ENCODE measurements at places on chromosomes 6 and 20. TPM values are rescaled to one million over a fixed set of nuclear protein-coding genes. Genes with fewer than 3 reads are reported as not detected.

DNA sequence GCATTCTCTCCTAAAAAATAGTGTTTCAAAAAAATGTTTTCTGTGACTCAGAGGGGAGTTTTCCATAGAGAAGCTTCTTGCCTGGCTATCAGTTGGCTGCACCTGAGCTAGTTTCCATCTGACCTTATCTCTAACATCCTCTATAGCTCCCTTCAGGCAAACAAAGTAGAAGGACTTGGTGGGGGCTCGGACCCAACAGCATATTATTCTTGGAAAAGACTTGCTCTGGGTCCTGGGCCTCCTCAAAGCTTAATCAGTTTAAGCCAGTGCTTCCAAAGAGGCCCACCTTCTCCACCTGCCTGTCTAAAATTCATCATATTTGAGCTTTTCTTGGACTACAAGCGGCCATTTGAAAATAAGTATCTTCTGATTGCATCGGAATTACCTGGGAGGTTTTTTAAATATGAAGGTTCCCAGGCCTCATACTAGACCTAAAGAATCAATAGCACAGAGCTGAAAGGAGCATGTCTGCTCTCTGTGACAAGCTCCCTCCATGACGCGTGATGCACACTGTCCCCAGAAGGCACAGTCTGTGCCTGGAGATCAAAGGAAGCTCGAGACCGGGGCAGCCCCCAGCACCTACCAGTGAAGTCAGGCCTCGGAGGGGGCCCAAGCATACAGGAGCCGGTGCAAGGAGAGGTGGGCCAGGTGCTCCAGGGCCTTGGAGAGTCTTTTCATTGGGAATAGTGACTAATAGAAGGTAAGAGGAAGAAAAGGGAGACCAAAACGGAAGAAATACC, 80.6 kb upstream of the HIVEP1 start:
- no peak for DNase-seq

DNA sequence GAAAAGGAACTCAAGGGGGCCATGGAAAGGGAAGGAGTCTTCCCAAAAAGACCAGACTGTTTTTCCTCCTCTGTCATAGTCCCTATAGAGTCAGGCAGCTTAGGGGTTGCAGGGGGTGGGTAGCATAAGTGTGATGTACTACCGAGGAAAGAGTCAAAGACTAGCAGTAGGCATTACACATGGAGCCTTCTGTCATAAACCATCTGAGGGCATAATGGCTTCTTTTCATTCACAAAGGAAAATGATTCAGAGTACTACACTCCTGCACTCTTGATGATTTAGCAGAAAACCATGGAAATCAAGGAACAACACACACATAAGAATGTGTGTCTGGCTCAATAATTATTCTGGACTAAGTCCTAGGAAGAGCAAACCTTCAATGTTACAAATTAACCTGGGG, 14.9 kb downstream of the PLN start:
- no peak for DNase-seq

DNA sequence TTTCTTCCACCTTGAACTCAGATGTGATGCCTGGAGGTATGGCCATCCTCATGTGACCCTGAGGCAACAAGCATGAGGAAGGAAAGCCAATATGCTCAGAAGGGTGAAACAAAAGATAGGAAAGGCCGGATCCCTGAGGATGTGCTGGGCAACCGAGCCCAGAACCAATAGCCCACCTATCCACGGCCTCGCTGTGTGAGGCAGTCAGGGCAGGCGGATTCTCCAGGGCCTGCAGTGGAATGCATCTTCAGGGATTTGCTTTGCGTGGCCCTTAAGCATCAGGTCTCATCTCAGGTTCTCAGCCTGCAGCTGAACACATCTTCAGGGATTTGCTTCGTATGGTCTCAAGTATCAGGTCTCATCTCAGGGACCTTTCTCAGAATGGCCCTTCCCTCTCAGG, 139.8 kb downstream of the ANKRD60 start:
- no peak for DNase-seq

- DNase-seq = no peak
Observed at GRCh38 chr6:15715851-15716250, 53.0 kb upstream of the DTNBP1 start.

DNA sequence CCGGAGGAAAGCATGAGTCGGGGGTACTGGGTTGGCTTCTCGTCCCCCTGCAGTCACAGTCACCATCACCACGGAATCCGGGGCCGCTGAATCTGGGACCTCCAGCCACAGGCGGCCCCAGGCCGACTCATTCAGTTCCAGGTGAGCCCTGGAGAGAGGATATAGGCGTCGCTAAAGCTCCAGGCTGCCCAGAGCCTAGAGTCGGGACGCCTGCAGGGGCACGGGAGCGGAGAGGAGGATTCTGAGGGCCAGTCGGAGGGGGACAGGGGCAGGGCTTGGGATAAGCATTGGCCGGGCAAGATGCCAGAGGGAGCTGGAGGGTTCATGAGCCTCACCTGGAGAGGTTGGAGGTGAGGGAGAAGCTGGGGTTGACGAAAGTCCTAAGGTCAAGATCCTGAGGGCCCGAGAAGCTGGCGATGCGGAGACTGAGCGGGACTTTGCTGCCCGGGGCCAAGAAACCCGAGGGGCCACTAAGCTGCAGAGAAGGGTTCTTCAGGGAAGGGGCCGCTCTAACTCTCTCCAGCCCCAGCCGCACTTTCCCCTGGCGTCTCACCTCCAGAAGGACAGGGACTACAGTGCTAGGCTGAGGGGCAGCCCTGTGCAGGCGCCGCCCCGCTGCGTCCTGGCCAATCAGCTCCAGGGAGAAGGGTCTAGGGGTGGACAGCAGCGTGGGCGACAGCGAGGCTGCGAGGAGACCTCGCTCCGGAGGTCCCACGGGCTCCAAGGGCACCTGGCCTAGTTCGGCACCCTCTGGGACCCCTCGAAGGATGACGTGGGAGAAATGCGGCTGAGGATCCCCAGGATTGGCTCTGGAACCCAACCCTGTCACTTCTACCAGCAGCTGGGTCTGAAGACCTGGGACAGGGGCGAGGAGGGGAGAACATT, 3.7 kb downstream of the SAPCD1 start:
- no peak for DNase-seq

The RSPH9 gene
- total RNA-seq = not detected

The C6orf58 gene
- total RNA-seq = 0.34 TPM
